Stimulated activated CD4-positive, alpha-beta T cell treated with anti-CD3 and anti-CD28 coated beads, Interleukin-15, amount 100 ng/mL, for 1 hour (primary cell): ENCODE measurements at places on chromosomes 7 and 10.

DNA sequence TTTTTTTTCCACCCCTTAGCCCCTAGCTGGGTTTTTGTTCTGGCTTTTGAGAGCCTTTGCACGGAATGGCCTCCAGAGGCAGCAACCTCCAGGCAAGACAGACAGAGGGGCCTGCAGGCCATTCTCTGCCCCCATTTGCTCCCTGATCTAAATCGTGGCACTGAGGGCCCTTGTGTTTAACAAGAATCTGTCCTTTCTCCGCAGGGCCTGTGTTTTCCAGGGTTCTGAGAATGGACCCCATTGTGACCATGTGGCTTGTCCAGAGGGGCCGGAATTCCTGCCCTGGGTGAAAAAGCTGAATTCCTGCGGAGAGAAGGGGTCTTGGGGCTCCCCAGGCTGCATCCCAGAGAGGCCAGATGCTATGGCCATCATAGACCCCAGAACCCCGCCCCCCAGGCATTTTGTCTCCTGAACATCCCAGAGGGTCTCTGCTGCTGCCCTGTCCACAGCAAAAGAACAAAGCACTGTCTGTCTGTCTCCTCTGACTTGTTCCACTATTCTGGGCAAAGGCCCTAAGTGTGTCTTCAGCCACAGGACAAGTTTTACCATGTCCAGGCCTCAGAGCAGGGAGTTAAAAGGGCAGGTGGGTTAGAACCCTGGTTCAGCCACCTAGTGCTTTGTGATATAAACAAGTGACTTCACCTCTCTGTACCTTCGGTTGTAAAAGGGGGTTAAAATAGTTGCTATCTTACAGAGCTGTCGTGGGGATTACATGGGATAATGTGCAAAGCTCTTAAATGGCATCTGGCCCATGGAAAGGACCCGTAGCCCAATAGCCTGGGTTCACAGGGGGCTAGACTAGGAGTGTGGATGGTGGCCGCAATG is 155.6 kb downstream of the SH3PXD2A start:
- no peak for DNase-seq

DNA sequence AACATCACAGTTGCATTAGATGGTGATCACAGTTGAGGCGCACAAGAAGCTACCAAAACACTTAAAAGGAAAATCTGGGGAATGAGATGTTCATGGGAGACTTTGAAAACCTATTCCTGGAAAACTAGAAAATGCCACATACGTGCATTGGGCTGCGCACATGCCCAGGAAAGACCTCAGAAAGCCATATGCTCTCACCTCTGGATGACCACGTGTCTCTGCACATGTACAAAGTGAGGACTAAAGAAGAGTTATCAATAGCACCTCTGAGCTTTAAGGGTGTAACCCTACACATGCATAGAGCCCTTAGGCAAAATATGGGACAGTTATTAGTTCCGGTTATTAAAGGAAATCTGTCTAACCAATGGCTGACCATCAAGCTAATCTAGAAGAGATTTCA is 77.7 kb downstream of the CRPPA start:
- DNase-seq, result no peak

DNA sequence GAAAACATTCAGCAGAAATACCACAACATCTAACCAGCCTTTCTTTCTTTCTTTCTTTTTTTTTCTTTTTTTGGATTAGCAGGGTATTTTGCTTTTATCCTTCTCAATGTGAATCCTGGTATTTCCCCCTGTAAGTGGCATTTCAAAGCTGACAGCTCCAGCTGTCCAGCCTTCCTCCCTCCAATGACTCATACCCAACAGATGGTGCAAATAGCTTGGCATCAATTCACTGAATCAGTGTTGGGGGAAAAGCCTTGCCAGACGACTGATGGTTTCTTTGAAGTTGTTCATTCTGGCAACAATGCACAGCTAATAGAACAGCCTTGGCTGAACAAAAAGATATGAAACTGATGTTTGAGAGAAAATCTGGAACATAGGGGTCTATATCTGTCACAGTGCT is 316.8 kb upstream of the STEAP1 start:
- DNase-seq, result no peak

DNA sequence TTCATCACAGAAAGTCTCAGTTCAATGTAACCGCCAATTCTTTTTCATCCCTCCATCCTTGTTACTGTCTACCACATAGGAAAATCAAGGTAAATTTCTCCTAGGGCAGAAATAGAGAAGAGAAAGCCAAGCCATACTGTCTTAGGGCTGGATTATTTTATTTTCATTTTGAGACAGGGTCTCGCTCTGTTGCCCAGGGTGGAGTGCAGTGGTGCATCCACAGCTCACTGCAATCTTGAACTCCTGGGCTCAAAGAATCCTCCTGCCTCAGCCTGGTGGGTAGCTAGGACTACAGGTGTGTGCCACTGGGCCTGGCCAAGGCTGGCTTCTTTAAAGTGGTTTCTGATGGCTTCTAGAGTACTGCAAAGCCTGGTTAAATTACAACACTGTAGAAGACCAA is 181.7 kb downstream of the SRPK2 start:
- no peak for DNase-seq

DNA sequence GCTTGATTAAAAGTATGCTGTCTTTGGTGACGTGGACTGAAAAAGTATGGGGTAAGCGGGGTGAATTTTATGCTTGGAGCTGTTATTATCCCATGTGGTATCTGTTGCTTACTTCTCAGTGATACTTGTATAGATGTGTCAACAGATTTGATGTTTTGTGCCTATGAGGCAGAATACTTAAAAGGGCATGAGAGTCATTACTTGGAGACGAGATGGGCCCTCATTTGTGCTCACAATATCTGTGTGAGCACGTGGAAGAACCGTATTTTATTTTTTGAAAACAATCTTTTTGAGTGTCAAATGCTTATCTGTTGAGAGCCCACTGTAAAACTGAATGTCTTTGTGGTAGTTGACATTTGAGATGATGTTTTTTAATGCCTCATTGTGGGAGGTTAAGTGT is 281.9 kb downstream of the EXOC4 start:
- no peak for DNase-seq

- no peak for DNase-seq
These were observed 30.8 kb downstream of the LRRC17 start for GRCh38 chr7:102943423-102944169.

DNA sequence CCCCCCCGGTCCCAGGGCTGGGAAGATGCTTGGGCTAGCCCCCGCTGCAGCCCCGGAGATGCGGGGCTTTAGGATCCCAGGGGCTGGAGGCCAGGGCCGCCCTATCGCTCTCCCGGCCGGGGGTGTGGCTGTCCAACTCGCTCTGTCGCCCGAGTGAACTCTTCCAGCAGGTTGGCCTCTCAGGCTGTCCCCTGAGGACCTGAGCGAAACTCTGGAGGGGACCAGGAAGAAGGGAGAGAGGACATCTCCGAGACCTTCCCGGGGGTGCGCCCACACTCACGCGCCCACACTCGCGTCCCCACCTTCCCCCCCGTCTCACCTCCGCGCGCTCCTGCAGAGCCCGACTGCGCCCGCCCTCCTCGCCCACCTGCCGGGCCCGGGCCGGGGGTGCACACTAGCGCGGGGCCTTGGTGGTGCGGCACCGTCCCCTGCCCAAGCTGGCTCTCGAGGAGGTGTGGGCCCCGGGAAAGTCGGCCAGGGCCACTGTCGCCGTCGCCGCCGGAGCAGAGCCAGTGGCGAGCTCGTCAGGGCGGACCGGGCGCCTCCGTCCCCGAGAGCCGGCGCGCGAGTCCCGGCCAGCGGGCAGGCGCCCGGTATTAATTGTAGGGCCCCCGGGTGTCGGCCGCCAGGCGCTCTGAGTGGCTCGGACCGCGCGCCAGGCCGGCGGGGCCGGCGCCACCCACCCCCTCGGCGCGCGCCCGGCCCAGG is 101.7 kb upstream of the SVIL start:
- no peak for DNase-seq

DNA sequence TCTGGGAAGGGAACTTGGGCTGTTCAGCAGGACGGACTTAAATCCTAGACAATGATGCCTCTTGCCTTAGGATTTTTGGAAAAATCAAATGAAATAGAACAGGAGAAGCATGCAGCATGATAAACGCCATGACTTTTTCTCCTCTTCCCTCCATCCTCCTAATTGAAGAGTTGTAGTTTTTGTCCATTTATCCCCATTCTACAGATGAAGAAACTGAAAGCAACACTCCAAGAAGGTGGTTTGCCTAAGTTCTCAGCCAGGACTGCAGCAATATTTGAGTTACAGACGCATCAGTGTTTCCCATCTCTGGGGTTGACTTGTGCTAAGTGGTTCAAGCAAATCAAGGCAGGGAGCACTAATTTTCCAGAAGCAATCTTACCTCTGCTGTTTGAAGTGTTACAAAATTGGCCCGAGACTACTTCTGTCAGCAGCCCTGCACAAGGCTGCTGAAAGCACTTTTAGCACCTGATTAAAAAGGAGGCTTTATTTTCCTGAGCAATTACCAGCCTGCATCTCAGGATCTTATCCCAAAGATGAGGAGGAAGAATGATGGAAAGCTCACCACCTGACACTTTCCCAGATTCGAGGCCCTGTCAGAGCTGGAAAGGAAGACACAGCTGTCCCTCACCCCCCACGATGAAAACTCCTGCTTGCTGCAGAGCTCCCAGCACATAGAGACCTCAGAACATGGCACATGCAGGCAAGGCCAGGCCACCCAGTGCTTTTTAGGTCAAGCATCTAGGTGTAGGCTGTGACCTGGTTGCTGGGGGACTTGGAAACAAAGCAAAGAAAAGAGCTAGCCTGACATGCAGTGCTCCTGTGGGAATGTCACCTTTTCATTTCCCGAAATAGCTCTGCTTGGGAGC is 19.7 kb upstream of the C10orf71 start:
- DNase-seq, result no peak

- no peak for DNase-seq
These were observed 105.2 kb downstream of the OSBPL3 start for GRCh38 chr7:24874791-24875190.

- DNase-seq, result no peak
These were observed 541 bp downstream of the ZSCAN25 start for GRCh38 chr7:99617192-99617781.

GRCh38 chr10:36781570-36781969 is 343.8 kb upstream of the ANKRD30A start:
- DNase-seq, result no peak

DNA sequence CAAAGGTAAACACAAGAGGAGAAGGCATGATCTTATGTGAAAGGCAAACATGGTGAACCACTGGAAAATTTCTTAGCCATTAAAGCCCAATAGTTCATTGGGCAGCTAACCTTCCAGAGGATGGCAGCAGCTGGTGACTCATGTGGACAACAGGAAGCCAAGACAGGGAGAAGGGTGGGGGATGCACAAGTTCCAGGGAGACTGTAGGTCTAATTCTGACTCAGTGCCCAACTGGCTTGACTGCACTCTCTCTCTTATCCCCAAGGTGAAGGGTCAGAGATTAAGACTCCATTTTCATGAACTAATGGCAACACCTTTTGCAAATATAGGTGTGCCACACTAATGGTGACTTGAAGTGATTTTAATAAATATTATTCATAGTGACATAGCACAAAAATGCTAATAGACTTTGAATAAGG is 47.9 kb upstream of the SLC35B4 start:
- no peak for DNase-seq

DNA sequence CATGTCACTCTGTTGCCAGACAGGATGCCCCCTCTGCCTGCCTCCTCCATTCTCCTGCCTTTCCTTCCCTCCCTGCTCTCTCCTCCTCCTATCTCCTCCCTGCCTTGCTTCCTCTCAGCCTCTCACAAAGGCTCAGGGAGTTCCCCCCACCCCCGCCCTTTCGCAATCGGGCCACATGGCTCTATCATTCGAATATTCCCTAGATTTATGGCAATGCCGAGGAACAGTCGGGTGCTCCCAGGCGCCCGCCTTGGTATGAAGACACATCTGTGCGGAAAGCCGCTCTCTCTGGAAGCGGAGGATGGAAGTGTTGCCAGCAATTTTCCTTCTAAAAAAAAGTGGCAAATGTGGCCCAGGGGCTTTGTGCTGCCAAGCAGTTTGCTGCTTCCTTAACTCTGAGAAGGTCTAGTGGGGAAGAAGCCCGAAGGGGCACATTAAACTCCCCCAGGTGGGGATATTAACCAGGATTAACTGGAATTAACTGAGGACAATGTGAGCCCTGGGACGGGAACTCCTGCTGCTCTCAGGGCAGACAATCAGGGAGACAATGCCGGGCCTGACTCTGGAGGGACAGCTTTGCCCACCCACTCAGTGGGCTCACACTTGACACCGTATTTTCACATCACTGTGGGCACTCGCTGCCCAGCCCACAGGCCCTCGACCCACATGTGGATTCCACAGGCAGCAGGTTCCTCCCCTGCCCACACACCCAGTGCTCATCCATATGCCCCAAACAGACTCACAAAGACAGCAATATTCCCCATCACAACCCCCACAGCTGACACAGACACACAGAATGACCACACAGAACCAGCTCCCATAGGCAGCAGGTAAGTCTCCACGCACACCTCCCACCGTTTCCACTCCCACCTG is 88.4 kb upstream of the SMNDC1 start:
- no peak for DNase-seq

DNA sequence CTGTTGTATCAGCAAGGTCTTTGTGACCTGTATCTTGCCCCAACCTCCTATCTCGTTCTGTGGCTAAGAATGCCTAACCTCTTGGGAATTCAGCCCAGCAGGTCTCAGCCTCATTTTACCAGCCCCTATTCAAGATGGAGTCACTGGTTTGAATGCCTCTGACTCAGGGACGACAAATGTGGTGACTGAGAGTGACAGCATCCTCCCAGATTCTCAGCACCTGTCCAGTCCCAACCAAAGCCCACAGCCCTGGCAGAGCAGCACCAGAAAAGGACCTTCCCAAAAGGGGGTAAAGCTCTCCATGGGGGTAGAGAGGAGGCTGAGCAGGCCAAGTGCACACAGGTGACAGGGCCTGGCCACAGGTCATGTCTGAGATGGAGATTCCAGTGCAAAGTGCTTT is 35.4 kb upstream of the GPAM start:
- no peak for DNase-seq

DNA sequence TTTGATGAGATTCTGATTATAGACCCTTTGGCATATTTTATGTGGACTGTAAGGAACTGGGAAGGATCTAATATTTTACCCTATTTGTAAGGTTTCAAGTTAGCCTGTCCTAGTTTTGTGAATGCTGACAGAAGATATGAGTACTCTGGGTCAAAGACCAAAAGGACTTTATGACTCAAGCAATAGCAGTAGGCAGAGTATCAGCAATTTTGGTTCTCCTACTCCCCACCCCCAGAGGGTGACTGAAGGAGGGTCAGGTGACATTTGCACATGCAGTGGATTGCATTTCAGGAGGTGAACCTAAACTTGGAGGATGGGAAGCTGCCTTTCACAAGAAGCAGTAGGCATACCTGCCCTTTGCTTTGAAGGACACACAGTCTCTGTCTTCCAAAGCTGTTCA is 84.0 kb upstream of the KLF6 start:
- no peak for DNase-seq

GRCh38 chr7:116041615-116042014 is 11.1 kb upstream of the TFEC start:
- no peak for DNase-seq

GRCh38 chr10:125158601-125159485 is 1.5 kb downstream of the CTBP2 start:
- DNase-seq, result no peak

- no peak for DNase-seq
These were observed 148.4 kb upstream of the PRR15 start for GRCh38 chr7:29415215-29415614.
